NCI-H2029 (cell line): ENCODE measurements at places on chromosomes 3 and 15.

DNA sequence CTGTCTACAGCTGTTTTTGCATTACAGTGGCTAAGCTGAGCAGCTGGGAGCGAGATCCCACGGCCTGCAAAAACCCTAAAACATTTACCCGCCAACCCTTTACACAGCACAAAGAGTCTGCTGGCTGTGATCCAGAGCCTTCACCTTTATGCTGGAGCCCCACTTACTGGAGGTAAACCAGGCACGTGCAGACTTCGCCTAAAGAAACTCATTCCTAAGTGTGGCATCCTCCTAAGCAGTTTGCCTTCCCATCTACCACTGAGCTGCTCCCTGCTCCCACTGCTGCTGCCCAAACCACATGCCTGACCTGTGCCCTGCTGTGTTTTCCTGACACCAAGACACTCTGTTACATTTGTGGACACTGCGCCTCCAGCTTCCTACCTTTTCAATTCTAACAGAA lies 53.0 kb downstream of the CHSY1 start:
- no peak for DNase-seq

GRCh38 chr3:64157150-64158035 lies 67.9 kb downstream of the PRICKLE2 start:
- DNase-seq, result no peak

- DNase-seq, result no peak
These were observed 810 bp upstream of the THRB start for GRCh38 chr3:24495326-24495994.

- DNase-seq, result no peak
These were observed 781.1 kb downstream of the TUSC7 start for GRCh38 chr3:117490716-117491115.

GRCh38 chr3:5498981-5499380 lies 311.5 kb downstream of the EDEM1 start:
- no peak for DNase-seq

DNA sequence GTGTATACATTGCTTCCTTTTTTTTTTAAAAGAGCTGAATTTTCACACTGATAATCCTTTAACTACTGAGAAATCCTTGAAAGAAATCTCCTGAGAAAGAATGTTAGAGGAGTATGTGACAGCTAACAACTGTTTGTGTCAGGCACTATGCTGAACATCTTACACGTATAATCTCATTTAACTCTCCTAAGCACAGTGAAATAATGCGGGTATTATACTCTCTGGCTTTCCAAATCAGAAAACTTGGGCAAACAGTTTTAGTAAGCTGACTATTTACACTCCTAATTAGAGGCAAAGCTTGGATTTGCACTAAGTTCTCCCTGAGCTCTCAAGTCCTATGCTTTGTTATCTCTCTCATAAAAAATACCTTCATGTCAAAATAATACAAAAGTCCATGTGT lies 69.3 kb downstream of the SMARCC1 start:
- DNase-seq, result no peak

DNA sequence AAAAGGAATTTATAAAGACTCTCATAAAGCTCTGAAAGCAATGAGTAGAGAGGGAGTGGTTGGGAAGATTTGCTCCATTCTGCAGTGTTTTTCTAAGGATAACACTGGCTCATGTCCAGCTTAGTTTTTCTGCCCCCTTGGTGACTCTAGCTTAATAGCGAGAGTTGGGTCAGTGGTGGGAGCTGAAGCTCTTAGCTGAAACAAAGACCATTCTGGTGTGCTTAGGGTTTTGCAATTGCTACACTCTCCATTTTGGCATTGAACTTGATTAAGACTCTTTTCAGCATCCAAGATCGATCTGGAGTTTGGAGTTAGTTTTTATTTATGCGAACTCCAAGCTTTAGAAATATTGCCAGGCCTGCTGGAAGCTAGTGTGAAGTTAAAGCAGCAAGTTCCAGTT lies 98.0 kb downstream of the ATG7 start:
- DNase-seq, result no peak

DNA sequence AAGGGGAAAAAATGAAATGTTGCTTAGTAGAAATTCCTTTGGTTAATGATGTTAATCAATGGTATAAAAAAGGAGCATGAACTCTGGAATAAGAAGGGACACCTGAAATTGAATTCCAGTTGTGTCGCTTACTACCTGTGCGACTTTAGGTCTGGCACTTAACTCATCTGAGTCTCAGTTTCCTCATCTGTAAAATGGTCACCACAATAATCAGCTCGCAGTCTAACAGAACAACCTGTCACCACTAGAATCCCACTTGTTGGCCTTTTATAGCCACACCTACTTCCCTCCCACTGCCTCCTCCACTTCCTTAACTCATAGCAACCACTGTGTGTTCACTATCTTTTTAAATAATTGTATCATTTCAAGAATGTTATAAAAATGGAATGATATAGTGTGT lies 2.5 kb downstream of the PLAAT1 start:
- no peak for DNase-seq

DNA sequence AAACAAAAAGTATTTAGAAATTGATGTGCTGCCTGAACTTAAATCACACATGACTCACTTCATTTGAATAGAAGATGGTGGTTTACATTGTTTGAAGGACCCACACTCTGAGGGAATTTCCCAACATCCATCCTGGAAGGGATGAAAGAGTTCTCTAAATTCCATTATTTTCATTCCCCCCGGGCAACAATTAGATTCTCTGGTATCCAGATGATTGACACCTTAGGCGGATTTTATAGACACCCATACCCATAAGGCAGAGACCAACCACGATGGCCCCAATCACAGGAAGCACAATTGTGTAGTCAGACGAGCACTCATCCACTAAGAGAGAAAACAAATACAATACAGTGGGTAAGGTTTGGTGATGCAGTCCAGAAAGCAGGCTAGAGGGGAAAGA lies 24.6 kb upstream of the MCCC1 start:
- no peak for DNase-seq

- no peak for DNase-seq
These were observed 805.5 kb downstream of the IGSF11 start for GRCh38 chr3:118229196-118229595.

DNA sequence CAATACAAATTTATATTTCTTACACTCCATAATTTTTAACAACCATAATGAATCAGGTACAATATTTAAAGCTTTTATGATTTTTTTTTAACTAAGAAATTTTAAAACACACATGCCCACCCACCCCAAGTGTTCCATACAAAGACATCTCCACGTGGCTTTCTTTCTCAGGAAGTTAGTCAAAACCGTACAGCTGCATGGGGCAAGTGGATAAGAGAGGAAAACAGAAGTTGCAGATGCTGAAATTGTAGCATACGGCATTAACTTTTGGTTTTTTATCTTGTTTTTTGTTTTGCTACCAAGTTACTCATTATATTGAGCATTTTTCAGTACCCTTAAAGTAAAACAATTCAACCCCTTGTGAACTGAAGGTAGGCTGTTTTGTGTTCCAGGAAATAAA lies 14.8 kb downstream of the GNB4 start:
- no peak for DNase-seq

DNA sequence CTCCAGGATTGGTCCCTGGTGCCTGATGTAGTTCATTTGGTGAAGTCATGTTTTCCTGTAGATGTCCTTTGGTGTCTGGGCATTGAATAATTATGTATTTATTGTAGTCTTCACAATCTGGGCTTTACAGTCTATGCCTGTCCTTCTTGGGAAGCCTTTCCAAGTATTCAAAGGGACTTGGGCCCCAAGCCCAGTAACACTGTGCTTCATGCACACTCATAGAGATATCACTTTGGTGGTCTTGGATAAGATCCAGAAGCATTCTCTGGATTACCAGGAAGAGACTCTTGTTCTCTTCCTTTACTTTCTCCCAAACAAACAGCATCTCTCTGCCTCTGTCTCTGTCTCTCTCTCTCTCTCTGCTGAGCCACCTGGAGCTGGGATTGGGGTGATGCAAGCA lies 281.1 kb upstream of the GOLGA6L4 start:
- DNase-seq, result no peak

DNA sequence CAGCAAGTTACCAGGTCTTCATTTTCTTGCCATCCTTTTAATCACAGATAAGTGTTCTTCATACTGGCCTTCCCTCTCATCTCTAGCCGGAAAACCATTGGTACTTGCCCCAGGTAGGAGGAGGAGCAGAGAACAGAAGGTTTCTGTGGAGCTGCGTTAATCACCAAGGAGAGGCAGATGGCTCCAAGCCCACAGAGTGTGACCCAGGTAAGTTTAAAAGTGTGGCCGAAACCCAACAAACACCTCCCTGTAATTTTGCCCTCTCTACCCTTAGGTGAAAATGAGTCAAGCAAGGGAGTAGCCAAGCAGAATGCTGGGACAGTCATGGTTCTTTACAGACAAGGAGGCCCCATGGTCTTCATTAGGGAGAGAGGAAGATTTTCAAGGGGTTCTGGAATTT lies 37.3 kb downstream of the NFKBIZ start:
- no peak for DNase-seq

- DNase-seq, result no peak
These were observed 783.7 kb downstream of the AGBL1 start for GRCh38 chr15:86863226-86863915.

- no peak for DNase-seq
These were observed 7.6 kb downstream of the KY start for GRCh38 chr3:134643150-134643675.

DNA sequence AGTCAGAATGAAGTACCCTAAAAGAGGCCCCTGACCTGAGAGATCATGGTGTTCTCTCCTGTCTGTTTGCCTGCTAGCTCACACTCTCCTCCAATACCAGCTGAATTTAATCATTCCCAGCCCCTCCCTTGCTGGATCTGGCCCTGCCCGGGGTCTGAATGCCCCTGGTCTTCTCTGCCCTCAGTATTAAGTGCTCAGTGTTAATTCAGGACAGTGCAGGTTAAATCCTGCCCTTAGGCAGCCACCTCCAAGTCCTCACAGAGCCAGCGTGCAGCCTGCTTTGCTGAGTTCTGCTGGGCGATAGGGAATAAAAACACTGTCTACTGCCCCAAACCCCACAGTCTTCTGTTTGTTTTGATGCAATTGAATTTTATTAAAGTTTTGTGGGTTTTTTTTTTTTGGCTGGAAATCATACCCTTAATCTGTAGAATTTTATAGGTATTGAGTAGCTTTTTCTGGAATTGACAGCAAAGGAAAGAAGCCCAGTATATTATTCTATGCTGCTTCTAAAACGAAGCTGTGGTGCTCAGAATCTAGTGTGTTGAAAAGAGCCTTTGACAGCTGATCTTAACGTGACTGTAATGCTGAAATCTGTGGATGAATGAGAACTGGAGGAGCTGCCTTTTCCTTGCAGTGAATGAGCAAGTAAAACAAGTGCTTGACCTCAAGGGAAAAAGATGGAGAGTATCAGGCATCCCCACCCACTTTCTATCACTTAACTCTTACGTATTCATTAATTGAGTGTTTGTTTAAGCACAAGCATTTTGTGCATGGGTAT lies 12.3 kb upstream of the BDH1 start:
- DNase-seq, result no peak

DNA sequence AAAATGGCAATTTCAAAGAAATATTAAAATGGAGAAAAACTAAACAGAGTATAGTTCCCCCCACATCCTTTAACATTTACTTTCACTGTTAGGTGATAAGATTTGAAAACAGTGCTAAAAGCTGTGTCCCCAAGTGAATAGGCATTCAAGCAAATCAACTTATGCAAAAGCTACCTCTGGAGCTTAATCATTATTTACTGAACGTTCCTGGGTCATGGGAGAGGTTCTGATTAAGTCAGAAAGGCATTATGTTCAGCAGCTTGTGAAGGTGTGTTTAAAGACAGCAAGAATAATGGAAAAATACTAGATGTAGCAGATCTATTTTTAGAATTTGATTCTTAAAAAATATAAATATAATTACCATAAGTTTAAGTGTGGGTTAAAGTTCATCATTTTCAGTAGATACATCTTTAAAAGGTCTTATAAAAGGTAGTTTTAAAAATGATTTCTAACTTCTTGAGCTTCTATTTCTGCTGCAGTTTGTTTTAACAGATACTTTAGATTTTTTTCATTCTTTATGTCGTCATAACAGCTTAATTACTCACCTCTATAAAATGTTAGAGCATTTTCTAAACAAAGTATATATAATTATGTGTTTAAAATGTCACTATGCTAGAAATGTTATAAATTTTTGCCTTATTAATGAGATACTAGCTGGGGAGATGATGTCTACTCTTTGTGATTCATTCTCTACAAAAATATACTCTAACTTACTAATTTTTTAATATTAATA lies 127.9 kb downstream of the MITF start:
- DNase-seq, result no peak

DNA sequence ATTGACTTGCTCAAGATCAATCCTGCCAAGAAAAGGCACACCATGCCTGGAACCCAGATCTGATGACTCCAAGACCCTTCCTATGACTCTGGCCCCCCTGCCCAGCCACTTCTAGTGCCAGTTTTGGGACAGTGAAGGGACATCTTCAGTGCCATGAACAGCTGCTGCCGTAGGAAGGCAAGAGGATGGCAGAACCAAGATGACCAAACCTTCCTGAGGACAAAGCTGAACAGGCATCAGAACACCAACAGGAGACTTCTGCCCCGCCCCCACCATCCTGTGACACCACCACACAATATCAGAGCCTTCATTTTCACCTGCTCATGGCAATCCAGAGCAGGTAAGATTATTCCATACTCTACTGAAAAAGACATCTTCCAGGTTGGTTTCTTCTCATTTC lies 33.0 kb downstream of the ZNF445 start:
- no peak for DNase-seq

DNA sequence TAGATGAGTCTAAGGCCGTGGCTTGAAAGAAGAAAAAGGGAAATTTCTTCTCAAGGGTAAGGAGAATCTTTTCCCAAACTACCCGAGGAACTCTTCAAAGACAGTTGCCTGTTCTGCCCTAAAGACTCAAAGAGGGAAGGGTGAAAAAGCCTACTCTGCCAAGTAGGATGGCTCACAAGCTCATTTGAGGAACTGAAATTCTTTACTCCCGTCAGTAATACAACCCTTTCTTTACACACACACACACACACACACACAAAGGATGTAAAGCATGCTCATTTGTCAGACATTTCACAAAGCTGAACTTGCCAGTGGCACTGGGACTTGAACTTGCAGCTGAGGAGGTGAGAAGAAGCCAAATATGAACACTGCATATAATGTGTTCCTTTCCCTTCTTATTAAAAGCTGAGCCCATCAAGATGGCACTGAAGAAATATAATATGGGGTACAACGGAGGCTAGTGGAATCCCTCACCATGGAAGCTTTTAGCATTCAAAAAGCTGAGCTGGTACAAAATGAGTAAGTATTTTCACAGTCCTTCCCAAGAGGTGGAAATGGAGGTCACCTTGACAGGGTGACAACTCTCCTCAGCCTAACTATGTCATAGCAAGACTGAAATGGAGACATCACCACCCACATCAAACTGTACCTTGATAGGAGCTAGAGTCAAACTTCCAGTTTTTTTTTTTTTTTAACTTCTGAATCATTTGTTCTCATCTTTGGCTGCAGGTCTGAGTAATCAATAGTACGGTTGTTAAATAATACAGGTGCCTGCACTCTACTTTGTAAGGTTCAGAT lies 57.6 kb downstream of the TAFA4 start:
- no peak for DNase-seq

DNA sequence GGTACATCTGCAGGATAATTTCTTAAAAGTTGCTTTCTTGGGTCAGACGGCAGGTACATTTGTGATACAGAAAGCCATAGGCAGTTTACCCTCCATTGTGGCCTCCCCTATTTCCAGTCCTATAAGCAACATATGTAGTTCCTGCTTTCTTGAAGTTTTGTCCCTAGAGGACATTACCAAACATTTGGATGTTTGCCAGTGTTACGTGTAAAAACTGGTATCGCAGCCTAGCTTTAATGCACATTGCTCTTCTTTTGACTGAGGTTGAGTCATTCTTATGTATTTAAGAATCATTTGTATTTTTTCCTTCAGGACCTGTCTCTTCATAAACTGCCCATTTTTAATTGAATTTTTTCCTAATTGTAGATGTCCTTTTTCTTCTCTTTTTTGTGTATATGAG lies 114.3 kb downstream of the DIPK2A start:
- DNase-seq, result no peak
